ENCODE measurements at places on chromosomes 11 and 22.

DNA sequence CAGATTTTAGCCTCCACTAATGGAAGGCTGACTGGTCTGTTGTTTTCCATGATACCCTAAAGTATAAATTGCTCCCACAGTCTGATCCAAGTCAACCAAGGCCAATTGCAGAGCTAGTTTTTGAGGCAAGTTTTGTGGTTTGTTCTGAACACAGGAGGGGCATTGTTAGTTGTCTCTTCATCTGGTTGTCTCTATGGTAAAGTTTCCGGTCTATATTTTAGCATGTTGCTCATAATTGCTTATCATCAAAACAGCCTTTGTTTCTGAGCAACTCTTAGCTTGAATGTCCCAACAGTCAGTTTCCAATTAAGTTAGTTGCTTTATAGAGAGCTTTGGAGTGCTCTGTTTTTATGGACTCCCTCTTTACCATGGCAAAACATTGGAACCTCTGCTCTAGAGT lies 217.6 kb upstream of the CARD18 start:
- no peaks in the 10 kb centered on the region for H3K4me1 ChIP-seq
- H3K27me3 ChIP-seq = no peaks in the 10 kb centered on the region
- no peaks in the 10 kb centered on the region for H3K36me3 ChIP-seq
- no peak for DNase-seq

DNA sequence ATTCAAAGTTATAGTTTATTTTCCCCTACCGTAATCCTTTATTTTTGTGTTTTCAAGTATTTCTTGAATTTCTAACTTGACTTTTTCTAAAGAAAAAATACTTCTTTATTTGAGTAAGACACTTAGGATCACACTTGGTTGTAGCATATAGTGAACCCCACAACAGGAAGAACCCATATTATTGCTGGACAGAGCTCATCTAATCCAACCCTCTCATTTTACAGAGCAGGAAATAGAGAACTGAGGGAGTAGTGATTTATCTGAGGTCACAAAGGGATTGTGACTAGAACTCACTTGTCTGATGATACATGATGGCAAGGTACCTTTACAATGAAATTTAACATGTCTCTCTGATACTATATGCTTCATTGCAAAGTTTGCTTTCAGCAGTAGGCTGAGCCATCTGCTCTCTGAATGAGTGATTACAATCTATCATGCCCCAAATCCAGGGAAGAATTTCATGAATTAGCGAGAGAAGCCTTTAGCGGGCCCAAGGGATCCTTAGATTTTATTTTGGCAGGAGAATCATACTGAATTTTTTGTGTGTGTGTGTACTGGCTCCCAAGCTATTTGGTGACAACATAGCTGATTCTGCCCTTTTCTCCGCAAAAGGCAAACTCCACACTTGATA lies 9.8 kb downstream of the SLC17A6 start:
- no peak overlapping the region for H3K4me3 ChIP-seq
- H3K4me1 ChIP-seq = peaks cover 4% of the 10 kb centered on the region
- no peaks in the 10 kb centered on the region for H3K36me3 ChIP-seq
- no peak for DNase-seq

DNA sequence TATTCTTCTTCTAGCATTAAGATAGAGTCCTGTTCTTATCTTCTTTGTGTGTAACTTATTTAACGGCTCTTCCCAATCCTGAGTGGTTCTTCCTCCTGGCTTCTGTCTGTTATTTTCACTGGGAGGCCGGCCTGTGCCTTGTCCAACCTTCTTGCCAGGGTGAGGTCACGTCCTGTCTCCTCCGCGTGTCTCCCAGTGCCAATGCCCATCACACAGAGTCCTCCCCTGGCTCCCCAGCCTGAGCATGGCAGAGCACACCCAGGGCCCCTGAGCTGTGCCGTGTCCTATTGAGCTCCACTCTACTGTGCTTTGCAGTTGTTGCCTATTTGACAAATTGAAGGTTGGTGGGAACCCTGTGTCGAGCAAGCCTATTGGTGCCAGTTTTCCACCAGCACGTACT lies 487.3 kb downstream of the BRD1 start:
- H3K36me3 ChIP-seq = no peaks in the 10 kb centered on the region
- peaks cover 12% of the 10 kb centered on the region for H3K27me3 ChIP-seq
- no peak overlapping the region for H3K4me3 ChIP-seq
- H3K4me1 ChIP-seq = no peaks in the 10 kb centered on the region
- H3K27ac ChIP-seq = no peak overlapping the region
- no peak for DNase-seq

DNA sequence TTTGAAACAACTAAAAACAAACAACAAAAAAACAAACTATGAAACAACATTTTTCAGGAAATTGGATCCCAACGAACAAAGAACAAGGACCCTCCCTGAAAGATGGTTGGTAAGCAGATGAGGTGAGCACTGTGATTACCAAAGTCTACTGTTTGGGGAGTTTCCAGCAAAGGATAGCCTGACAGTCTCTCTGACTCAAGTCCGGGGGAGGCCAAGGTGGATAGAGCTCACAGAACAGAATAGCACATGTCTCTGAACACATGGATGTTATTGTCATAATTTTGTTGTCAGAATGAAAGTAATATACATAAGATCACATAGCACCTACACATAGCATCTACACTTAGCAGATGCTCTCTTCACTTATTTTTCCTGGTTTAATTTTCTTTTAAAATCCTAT lies 501.3 kb upstream of the TENM4 start:
- H3K27ac ChIP-seq = no peak overlapping the region
- no peaks in the 10 kb centered on the region for H3K27me3 ChIP-seq
- no peaks in the 10 kb centered on the region for H3K4me1 ChIP-seq
- no peak for DNase-seq

- no peak for DNase-seq
- peak overlapping the region; percentile 42 for H3K4me3 ChIP-seq
- peak overlapping the region; percentile 91 for H3K27ac ChIP-seq
Observed at GRCh38 chr22:30186510-30186909, 60.0 kb downstream of the LIF start.

GRCh38 chr11:130023204-130023603 lies 20.6 kb upstream of the PRDM10 start:
- no peaks in the 10 kb centered on the region for H3K27me3 ChIP-seq
- no peaks in the 10 kb centered on the region for H3K36me3 ChIP-seq
- no peak for DNase-seq
- no peaks in the 10 kb centered on the region for H3K4me1 ChIP-seq

DNA sequence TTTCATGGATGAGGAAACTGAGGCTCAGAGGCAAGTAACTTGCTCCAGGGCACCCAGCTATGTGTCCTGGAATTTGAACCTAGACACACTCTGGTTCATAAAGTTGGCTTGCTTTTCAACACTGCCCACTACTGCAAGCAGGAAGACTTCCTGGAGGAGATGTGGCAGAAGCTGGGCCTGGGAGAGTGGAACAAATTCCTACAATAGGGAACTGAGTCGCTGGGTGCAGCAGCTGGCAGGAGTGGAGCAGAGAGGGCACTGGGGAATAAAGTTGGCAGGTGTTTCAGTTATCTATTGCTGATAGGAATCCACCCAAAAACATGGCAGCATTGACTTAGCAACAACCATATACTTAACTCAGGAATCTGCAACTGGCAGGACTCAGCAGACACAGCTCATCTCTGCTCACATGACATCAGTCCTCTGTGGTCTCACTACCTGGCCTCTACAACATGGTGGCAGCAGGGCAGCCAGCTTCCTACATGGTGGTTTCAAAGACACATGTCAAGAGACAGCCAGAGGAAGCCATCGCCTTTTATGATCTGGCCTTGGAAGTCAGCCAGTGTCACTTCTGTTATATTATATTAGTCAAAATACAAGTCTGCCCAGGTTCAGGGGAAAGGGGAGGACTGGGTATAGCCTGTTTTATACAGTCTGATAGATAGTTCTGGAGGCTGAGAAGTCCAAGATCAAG lies 10.6 kb upstream of the CARD10 start:
- peak; percentile 24 for DNase-seq
- H3K27me3 ChIP-seq = peaks cover 15% of the 10 kb centered on the region
- peaks cover 36% of the 10 kb centered on the region for H3K4me1 ChIP-seq
- no peak overlapping the region for H3K4me3 ChIP-seq
- no peaks in the 10 kb centered on the region for H3K36me3 ChIP-seq

- H3K4me3 ChIP-seq = no peak overlapping the region
- peaks cover 6% of the 10 kb centered on the region for H3K36me3 ChIP-seq
- H3K27ac ChIP-seq = no peak overlapping the region
- no peak for DNase-seq
Observed at GRCh38 chr11:130510407-130511006, 62.1 kb downstream of the ADAMTS15 start.

GRCh38 chr22:30948930-30949342 lies 19.6 kb downstream of the MORC2 start:
- peaks cover 13% of the 10 kb centered on the region for H3K36me3 ChIP-seq
- no peak for DNase-seq
- H3K27me3 ChIP-seq = no peaks in the 10 kb centered on the region
- no peak overlapping the region for H3K27ac ChIP-seq
- no peak overlapping the region for H3K4me3 ChIP-seq

- H3K27ac ChIP-seq = no peak overlapping the region
- H3K27me3 ChIP-seq = peaks cover 9% of the 10 kb centered on the region
- H3K4me3 ChIP-seq = no peak overlapping the region
- no peaks in the 10 kb centered on the region for H3K4me1 ChIP-seq
- DNase-seq = no peak
Observed at GRCh38 chr11:17385492-17385891, 3.0 kb downstream of the KCNJ11 start.

DNA sequence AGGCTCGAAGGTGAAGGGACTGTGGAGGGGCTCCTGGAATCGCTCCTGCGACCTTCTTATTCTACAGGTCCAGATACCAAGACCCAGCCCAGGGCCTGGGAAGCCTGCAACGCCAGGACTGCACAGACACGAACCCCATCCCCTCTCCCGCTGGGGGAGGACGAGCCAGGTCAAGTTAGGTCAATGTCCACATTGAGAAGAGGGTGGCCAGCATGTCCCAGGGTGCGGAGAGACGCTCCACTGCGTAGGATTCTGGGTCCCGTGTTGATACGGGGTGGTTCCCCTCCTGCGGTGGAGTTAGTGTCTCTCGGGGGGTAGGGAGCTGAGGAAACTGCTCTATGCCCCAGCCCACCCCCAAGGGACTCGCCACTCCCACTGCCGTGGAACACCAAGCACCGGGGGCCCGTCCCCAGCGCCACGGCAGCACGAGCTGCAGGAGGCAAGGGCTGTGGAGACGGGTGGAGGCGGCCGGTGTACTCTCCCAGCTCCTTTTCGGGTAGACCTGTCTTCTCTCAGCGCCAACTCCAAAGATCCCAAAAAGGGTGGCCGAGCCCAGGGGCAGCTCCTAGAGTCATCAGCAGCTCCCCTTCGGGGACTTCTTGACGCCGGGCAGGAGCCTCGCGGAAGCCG lies 1.6 kb downstream of the GSC2 start:
- peaks cover 48% of the 10 kb centered on the region for H3K27me3 ChIP-seq
- H3K4me1 ChIP-seq = peaks cover 23% of the 10 kb centered on the region
- peaks cover 9% of the 10 kb centered on the region for H3K36me3 ChIP-seq

GRCh38 chr11:74689666-74690065 lies 41.6 kb downstream of the CHRDL2 start:
- peaks cover 5% of the 10 kb centered on the region for H3K4me1 ChIP-seq
- no peak for DNase-seq
- H3K27me3 ChIP-seq = peaks cover 17% of the 10 kb centered on the region
- no peaks in the 10 kb centered on the region for H3K36me3 ChIP-seq
- no peak overlapping the region for H3K4me3 ChIP-seq
- no peak overlapping the region for H3K27ac ChIP-seq

GRCh38 chr11:11045156-11045930 lies 187.5 kb upstream of the ZBED5 start:
- H3K36me3 ChIP-seq = no peaks in the 10 kb centered on the region
- no peaks in the 10 kb centered on the region for H3K4me1 ChIP-seq
- no peak overlapping the region for H3K4me3 ChIP-seq

DNA sequence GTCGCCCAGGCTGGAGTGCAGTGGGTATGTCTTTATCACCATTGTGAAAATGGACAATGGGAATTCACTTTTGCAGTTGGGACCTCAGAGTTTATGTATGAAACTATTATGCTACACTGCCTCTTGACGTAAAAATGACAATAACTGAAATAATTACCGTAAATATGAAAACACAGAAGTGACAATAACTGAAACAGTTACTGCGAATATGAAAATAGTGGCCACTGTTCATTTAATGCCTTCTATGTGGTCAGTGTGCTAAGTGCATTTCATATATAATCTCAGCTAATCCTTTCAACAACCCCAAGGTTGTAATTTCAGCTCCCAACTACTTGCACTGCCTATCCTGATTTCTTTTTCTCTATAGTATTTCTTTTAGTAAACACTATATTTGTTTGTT lies 5.9 kb upstream of the RTCB start:
- H3K4me3 ChIP-seq = no peak overlapping the region
- H3K27me3 ChIP-seq = peaks cover 34% of the 10 kb centered on the region
- H3K27ac ChIP-seq = no peak overlapping the region
- peaks cover 8% of the 10 kb centered on the region for H3K4me1 ChIP-seq
- no peaks in the 10 kb centered on the region for H3K36me3 ChIP-seq
- DNase-seq = no peak

DNA sequence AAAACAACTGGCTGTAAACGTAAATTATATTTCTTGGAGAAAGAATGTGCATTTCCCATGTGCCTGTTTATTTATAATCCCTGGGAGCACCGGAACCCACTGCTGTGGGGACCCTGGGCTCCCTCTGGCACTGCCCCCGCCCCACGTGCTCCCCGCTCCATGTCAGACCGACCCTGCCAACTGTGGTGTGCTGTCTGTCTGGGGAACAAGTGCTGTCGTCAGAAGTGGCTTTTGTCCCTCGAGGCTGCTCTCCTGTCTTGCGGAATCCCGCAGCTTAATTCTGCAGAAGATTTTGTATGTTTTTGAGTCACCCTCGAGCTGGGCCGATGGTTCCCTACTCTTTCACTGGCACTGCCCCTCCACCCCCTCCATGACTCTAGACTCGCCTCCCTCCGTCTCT lies 2.4 kb downstream of the LRRC10B start:
- peaks cover 9% of the 10 kb centered on the region for H3K4me1 ChIP-seq
- H3K27ac ChIP-seq = no peak overlapping the region
- H3K4me3 ChIP-seq = no peak overlapping the region
- H3K27me3 ChIP-seq = peaks cover 54% of the 10 kb centered on the region

GRCh38 chr11:7563281-7563680 lies 49.5 kb downstream of the PPFIBP2 start:
- H3K36me3 ChIP-seq = peaks cover 8% of the 10 kb centered on the region
- H3K27ac ChIP-seq = no peak overlapping the region
- no peak overlapping the region for H3K4me3 ChIP-seq
- H3K4me1 ChIP-seq = no peaks in the 10 kb centered on the region
- no peaks in the 10 kb centered on the region for H3K27me3 ChIP-seq

DNA sequence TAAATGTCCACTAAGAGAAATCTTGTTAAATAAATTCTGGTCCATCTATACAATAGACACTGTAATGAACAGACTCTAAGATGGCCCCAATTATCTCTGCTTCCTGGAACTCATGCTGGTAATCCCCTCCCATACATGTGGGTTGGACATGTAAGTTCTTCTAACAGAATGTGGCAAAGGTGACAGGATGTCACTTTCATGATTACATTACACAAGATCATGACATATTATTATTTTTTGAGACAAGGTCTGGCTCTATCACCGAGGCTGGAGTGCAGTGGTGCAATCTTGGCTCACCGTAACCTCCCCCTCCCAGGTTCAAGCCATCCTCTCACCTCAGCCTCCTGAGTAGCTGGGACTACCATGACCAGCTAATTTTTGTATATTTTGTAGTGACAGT lies 14.6 kb upstream of the NDUFC2 start:
- no peaks in the 10 kb centered on the region for H3K27me3 ChIP-seq
- peak overlapping the region; percentile 38 for H3K4me3 ChIP-seq
- H3K27ac ChIP-seq = peak overlapping the region; percentile 88
